CD4-positive, alpha-beta T cell treated with Interleukin-15 for 4 hours (primary cell): ENCODE measurements at places on chromosomes 1 and 21.

DNA sequence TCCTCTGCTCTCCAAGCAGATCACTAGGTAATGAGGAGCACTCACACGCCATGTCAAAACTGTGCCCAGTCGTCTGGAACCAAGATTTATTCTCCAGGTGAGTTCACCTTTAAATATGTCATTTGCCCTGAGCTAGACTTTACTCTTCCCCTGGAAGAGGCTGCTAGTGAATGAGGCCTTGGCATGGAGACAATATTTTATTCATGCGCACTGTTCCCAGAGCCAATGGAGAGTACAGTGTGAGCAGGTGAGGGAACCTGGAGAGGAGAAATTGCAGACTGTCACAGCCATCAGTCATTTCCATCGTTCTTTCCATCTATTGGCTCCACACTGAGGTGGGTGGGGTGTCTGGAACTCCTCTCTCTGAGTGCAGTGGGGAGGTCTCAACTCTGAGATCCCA, 333.6 kb downstream of the KCNH1 start:
- no peak for DNase-seq

DNA sequence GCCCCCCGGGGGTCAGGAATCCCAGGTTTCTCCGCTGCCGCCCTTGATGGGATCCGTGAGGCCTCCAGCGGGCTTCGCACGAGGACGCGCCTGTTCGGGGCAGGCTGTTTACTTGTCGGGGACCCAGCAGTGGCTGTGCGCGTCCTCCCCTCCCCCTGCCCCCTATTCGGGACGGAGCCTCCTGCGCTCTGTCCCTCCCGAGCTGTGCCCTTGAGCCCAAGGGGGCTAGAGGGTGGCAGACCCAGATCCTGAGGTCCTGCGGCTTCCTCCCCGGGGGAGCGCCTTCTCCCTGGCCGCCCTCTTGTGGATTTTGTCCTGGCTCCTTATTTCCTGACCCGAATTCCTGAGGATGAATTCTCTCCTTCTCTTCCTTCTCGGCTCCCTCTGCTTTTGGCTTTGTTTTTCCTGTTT, 38.4 kb downstream of the PIK3CD start:
- DNase-seq, result no peak

DNA sequence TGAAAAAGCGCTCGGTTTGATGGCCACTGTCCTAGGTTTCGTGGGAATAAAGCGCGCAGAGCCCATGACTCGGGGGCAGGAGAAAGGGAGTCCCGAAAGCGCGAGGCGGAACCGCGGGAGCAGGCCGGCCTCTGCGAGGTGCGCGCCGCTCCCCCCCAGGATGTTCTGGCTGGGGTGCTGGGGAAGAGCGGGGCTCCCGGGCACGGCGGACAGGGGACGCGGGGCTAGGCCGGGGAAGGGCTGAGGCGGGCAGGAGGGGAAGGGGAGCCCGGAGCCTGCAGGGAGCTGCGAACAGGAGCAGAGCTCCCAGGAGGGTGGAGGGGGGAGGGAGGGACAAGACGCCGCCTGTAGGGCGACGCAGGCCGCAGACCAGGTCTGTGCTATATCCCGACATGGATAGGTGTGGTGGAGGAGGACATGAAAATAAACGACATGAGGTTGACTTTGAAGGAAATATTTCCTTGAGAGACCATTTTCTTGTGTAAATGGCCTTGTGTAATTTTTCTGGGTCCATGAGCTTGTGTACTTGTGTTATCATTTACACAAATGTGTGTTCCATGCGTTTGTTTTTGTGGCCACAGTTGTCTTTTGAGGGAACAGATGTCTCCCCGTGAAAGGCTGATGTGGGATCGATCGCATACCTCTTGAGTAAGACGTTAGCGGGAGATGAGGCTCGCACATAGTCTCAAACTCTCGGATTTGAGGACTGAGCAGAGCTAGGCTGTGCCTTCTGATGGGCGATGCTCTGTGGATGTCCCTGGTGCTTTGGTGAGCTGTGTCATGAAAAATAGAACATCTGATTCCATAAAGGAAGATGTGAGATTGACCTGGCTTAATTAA, 1.3 kb downstream of the PCNT start:
- DNase-seq, result peak; percentile 20

- DNase-seq, result no peak
Measured at GRCh38 chr1:15968172-15968571, 7.7 kb downstream of the ZBTB17 start.

- no peak for DNase-seq
Measured at GRCh38 chr1:246459221-246459620, 47.9 kb downstream of the SMYD3 start.

DNA sequence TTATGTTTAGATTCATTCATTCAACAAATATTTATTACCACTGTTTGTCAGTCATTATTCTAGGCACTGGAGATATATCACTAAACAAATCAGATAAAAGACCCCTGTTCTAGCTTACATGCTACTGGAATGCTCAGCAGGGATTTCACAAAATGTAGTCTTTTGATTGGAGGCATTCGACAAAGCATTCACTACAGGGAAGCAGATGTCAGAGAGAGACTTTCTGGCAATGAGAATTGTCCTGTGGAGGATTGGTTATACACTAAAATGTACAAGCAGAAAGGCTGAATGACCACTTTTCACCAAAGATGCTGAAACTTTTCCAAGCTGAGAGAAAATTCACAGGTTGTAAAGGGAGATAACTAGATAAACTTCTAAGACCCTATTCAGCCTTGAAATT, 57.7 kb downstream of the SCMH1 start:
- DNase-seq, result no peak

DNA sequence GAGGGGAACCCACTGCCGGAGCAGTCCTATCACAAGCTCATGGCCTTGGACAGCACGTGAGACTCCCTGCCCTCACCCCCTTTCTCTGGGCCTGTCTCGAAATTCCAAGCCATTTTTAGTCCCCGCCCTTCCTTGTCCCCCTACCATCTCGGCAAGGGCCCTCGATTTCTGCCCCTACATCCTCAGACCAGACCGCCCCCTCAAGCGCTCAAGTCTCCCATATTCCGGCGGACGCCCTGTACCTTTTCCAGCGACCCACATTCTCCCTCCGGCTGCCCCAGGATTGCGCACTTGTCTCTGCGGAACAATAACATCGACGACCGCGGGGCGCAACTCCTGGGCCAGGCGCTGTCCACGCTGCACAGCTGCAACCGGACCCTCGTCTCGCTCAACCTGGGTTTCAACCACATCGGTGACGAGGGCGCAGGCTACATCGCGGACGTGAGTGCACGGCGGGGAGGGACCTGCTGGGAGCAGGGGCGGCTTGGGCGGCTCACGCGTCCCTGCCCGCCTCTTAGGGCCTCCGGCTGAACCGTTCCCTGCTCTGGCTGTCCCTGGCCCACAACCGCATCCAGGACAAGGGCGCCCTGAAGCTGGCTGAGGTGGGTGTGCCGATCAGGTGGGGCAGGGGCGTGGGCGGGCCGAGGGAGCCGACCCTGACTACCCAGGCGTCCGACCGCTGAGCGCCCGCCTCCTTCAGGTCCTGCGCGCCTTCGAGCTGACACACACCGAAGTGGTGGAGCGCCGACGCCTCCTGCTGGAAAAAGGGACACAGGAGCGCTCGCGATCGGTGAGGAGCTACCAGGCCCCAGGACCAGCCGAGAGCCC, 7.0 kb downstream of the LRRC71 start:
- peak; percentile 40 for DNase-seq
